NCI-H2081 (cell line): ENCODE measurements at places on chromosomes 5 and 9.

DNA sequence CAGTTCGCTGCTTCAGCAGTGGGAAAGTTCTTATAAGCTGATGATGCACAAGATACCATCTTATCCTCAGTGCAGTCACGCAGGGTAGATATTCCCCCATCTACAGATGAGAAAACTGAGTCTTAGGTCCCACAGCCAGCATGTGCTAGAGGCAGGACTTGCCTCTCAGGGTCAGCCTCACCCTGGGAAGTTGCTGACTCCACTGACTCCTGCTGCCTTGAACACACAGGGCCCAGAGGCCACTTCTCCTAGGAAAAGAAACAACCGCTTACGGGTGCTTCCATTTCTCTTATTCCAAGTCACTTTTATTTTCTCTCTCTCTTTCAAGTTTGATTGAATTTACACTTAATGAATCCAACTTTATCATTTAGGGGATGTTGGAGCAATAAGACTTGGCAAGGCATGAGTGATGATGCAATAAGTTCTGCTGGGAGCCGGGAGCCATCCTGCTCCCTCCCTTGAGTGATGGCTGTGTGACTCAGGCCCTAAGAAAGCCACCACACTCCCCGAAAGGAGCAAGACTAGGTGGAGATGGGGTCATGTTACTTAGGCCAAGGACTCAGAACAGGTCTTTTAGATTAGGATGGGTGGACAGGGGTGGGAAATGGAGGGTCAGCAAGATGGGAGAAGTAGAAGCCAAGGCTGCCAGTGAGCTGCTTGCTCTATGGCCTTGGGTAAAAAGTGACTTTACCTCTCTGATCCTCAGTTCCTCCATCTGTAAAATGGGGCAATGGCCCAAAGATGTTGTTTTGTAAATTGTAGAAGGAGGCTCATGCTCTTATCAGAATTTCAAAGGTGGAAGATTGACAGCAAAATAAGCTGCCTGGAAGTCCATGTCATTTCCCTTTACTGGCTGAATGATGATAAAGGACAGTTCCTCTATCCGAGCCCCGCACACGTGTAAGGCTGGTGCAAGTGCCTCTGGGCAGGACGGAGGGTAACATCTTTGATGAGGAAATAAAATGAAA is 67.4 kb upstream of the ZNF618 start:
- no peak for DNase-seq

- DNase-seq: peak; percentile 21
These were observed 165.6 kb downstream of the YTHDC2 start for GRCh38 chr5:113678924-113679575.

- DNase-seq: no peak
These were observed 21.9 kb upstream of the TXN start for GRCh38 chr9:110278080-110278707.

DNA sequence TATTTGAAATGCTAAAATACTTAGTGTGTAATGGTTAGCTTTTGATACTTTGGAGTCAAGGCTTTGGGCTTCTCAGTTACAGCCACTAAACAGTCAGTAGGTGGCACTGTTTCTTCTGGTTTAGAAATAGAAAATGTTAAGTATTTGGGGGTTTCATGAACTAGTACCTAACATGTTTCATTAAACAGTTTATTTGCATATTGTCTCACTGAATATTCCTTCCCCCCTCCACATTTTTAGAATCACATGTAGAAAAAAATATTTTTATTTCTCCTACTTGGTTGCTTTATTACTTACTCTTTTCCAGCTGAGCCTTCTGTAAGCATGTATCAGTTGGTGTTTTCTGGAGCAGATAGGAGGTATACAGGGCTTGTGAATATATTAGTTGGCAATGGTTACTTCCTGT is 48.0 kb downstream of the IPO11 start:
- DNase-seq: no peak

DNA sequence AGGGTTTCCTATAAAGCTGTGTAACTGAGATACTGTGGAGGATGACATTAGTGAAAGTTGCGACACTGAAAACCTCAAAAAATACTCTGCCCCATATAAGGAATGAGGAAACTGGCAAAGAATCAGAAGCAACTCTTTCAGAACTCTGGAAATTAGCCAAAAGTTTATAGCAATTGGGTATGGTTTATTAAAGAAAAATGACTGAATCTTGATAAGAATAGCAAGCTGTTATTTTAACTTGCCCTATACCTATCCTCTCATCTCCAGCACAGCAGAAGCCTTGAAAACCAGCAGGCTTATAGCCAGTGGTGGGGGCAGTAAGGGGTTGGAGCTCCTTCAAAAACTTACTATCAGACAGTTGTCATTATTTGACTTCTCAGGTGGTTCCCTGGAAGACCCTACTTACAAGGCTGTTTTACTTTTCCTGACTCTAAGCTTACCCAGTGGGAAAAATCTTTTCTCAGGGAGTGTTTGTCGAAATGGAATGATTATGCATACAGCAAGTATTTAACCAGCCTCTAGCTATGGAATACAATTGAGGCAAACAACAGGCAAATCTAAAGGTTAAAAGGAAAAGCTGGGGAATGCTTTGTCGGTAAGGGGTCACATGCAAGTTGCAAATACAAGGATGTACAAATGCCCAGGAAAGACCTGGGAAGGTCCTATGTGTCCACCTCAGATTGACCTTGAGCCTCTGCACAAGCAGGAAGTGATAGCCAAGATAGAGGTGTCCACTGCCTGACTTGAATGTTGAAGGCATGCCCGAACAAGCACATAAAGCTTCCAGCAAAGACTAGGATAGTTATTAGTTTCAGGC is 21.0 kb upstream of the FAM151B start:
- DNase-seq: no peak

DNA sequence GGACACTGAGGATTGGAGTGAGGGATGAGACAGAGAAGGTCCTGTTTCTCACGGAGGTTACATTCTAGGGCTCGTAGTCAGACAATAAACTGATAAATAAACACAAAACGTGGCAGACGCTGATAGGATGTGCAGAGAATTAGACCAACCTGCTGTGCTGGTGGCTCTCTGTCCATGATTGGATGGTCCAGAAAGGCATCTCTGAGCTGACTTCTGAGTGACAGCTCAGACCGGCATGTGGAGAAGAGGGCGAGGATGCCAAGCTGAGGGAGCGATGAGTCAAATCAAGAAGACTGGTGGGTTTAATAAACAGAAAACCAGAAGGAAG is 132.3 kb upstream of the TAF11L2 start:
- DNase-seq: no peak

DNA sequence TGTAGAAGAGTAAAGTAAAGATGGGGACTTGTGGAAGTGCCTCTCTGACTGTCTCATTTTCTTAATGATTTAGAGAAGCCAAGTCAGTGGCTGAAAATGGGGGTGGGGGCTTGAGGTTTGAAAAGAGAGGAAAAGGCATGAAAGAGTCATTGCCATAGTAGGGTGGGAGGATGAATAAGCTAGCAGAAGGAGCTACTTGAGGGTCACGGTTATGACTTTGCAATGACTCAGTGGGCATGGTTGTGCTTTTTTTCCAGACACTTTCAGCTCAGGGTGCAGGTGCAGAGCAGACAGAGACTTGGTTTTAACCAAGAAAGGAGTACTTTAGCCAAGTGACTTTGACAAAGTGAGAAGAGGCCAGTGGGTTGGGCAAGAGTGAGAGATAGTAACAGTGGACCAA is 117.8 kb downstream of the PTTG1 start:
- no peak for DNase-seq

DNA sequence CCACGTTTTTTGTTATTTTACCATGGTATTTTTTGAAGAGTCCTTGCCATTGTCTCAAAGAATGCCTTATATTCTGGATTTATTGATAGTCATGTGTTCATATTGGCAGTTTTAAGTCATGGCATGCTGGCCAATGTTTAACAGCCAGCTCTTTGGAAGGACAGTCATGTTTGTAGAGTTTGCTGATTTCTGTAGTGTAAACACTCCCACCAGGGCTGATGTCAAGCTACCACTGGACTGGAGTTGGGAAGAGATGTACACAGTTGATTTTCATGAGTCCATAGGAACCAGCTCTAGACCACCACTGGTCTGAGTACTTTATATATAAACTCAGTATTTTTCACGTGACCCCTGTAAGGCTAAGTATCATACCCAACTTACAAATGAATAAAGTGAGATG is 125.2 kb upstream of the DHFR start:
- DNase-seq: no peak
